ENCODE measurements at places on chromosomes 3 and 15.

GRCh38 chr3:106827515-106828213, 549.6 kb upstream of the CCDC54 start:
- peaks cover 11% of the 10 kb centered on the region for H3K4me1 ChIP-seq
- no peak for DNase-seq
- no peak overlapping the region for H3K4me3 ChIP-seq
- H3K27ac ChIP-seq: no peak overlapping the region

DNA sequence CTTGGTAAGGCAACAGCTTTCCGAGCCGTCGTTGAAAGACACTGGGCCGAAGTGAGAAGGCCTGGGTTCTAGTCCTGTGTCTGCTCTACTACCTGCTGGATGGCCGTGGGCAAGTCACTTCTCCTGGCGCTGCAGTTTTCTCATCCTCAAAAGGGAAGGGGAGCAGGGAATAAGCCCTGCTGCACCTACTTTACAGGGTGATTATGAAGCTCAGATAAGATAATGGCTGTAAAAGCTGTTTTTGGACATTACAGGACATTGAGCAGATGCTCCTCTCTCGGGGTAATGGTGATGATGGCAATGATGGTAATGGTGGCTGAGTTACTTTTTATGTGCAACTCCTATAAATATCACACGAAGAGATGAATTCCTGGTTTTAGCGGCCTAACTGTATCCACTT, 152.6 kb downstream of the FAM43A start:
- H3K36me3 ChIP-seq: no peaks in the 10 kb centered on the region
- no peak overlapping the region for H3K4me3 ChIP-seq
- H3K27me3 ChIP-seq: no peaks in the 10 kb centered on the region
- H3K27ac ChIP-seq: no peak overlapping the region
- H3K4me1 ChIP-seq: no peaks in the 10 kb centered on the region
- DNase-seq: no peak

DNA sequence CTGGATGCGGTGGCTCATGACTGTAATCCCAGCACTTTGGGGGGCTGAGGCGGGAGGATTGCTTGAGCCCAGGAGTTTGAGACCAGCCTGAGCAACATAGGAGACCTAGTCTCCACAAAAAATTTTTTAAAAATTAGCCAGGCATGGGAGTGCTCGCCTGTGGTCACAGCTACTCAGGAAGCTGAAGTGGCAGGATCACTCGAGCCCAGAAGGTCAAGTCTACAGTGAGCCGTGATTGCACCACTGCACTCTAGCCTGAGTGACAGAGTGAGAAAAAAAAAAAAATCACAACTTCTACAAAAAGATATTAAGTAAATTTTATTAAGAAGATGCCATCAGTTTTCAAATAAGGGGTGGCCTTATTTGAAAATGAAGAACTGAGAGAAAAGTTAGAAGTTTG, 11.9 kb upstream of the PLA2G4D start:
- no peak for DNase-seq
- no peak overlapping the region for H3K27ac ChIP-seq
- H3K36me3 ChIP-seq: no peaks in the 10 kb centered on the region
- H3K4me3 ChIP-seq: no peak overlapping the region
- no peaks in the 10 kb centered on the region for H3K4me1 ChIP-seq
- no peaks in the 10 kb centered on the region for H3K27me3 ChIP-seq

DNA sequence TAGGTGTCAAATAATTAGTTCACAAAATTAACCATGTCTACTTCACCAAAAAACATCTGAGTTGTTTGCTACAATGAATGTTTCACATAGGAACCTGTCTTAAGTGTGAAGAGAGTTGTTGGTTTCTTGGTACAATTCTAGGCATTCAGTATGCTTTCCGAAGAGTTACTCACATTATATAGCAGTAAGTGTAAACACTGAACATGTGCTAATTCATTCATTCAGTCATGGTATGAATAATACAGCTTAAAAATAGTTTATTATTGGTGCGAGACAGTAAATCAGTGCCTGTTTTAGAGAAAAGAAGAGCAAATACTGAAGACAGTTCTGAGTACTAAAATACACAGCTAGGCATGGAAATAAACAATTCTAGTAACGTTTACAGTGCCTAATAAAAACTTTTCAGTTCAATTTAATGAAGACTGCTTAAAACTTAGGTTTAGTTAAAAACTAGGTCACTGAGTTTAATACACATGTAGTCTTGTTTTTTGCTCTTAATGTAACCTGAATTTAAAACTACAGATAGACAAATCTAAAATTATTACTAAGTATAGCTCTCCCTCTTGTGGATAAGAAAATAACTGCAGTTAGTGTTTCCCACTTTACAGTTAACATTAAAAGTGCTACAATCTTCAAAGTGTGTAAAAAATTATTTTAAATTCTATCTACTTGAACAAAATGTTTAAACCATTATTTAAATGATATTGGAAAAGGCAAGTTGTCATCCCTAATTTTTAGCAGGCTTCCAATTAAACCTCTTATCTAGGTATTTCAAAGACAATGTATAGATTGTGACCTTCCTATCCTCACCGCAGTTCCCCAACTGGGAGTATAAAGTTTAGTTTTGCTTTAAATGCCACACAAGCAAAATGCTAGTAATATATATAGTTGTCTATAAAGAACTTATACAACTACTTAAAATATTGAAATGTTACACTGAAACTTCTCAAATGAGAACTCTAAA, 20.1 kb upstream of the ZCWPW2 start:
- no peak overlapping the region for H3K27ac ChIP-seq
- no peaks in the 10 kb centered on the region for H3K4me1 ChIP-seq
- peaks cover 41% of the 10 kb centered on the region for H3K36me3 ChIP-seq
- no peak overlapping the region for H3K4me3 ChIP-seq

- H3K4me3 ChIP-seq: no peak overlapping the region
- no peak overlapping the region for H3K27ac ChIP-seq
- H3K27me3 ChIP-seq: no peaks in the 10 kb centered on the region
- DNase-seq: no peak
Measured at GRCh38 chr15:82543160-82543559, 2.9 kb upstream of the RPS17 start.

DNA sequence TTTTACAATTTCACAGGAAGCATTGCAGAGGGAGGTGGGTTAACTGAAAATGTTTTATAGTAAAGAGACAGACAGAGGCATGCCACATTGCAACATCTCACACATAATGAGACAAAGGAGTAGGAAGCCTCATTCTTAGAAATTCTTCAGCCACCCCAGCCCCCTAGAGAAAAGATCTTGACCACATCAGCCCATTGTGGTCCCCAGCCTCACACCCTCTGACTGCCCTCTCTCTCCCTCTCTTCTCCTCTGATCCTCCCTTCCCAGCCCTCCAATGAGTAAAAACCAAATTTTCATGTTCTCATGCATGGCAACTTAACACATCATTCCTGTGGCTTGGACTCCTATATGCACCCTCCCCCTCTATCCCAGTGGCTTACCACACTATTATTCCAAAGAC, 174.1 kb downstream of the UACA start:
- no peaks in the 10 kb centered on the region for H3K27me3 ChIP-seq
- no peak for DNase-seq
- H3K4me1 ChIP-seq: peaks cover 13% of the 10 kb centered on the region

GRCh38 chr3:160370987-160371857, 27.8 kb downstream of the IFT80 start:
- no peak for DNase-seq
- no peak overlapping the region for H3K4me3 ChIP-seq
- peaks cover 25% of the 10 kb centered on the region for H3K36me3 ChIP-seq
- no peaks in the 10 kb centered on the region for H3K4me1 ChIP-seq
- no peaks in the 10 kb centered on the region for H3K27me3 ChIP-seq
- H3K27ac ChIP-seq: no peak overlapping the region
